ENCODE measurements at places on chromosomes 2 and 18. TPM values are rescaled to one million over a fixed set of nuclear protein-coding genes. Genes with fewer than 3 reads are reported as not detected.

LYPD6B gene
- 10.0 TPM for total RNA-seq

DNA sequence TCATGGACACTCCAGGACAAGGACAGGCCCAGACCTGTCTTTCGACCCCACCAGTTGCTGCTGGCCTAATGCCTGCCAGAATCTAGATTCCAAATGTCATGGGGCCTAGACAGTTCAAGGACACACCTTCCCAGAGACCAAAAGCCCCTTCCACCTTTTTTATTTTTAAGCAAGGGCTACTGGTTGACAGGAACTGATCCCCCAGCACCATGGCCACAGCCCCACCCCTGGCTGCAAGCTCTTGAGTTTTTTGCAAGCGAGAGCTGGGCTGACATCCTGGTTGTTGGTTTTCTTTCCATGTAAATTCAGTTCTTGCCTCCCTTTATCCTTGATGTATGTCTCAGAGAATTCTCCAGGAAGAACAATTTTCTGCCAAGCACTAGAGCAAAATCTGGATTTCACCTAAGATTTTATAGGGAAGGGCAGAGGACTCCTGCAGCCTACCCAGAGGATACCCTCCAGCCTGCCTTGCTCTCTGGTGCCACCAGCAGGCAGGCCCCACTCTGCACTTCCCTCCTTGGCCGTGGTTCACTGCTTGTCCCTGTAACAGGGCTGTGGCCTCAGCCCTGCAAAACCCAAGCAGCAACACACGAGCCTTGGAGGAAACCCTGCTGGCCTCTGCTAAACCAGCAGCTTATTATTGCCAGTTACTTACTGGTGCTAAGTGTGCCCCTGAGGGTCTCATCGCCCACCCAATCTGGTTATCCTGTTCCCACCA, 97.7 kb downstream of the TWIST2 start:
- no peak for DNase-seq
- peaks cover 24% of the 10 kb centered on the region for H3K27me3 ChIP-seq
- no peak overlapping the region for H3K27ac ChIP-seq

CLHC1 gene
- total RNA-seq = 27.1 TPM

GRCh38 chr2:824524-824923, 126.1 kb upstream of the SNTG2 start:
- no peaks in the 10 kb centered on the region for H3K4me1 ChIP-seq
- H3K4me3 ChIP-seq = no peak overlapping the region
- no peak overlapping the region for H3K27ac ChIP-seq

TMSB10 gene
- 1,668 TPM for total RNA-seq

IL36RN gene
- total RNA-seq = 1.0 TPM

UXS1 gene
- total RNA-seq = 61.3 TPM

DNA sequence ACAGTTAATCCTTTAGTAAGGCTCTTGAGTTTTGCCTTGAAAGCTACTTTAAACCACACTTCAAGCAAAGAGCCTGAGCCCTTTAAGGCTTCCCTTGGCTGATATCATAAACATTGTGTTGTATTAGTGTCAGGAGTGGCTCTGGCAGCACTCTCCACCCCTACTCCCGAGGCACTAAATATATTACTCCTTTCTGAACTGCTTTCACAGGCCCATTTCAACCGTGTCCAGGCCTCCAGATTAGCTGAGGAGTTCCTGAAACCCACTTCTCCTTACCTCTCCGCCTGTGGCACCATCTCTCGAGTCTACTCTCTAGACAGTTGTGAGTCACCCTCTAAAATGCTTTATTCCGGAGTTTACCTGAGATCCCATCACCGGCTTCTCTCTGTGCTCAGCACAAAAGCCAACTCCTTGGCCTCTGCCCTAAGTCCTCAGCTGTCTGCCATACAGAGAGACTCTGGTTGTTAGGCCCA, 14.4 kb upstream of the STON1 start:
- no peak overlapping the region for H3K4me3 ChIP-seq
- no peaks in the 10 kb centered on the region for H3K4me1 ChIP-seq
- H3K27ac ChIP-seq = no peak overlapping the region
- no peak for DNase-seq

DNA sequence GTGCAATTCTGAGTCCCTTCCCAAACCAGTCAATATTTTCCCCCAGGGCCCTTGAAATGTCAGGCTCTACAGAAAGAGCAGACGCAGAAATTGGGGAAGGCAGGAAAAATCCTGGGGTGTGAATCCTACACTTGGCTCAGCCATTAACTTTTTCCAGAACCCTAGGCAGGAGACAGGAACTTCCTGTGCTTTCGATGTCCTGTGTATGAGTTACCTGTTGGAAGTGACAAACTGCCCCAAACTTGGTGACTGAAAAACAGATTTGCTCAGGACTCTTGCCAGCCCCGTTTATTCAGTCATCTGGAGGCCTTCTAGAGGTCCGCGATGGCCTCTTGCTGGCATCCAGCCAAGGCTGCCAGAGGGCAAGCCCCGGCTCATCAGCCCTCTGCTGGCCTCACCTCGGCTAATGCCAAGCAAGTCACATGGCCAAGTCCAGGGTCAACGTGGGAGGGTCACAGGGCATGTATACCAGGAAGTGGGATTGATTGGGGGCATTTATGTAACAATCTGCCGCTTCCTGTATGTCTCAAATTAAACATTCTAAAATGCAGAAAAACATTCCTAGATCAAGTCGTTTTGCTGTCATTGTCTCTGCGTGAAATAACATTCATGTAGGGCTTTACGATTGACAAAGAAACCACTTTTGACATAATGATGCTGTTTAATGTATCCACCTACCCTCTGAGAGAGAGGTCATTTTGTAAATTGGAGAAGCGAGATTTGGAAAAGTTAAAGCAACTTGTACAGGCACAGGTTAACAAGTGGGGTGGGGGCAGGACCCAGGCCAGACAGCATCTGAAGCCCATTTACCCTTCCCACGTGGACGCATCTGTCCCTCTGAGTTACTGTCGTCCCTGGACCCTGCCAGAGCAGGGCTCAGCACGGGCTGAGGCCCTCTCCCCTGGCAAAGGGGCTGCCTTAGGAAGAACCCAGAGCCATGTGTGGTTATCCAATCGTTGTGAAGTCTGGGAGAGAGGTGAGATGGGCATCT, 179.4 kb downstream of the INHBB start:
- DNase-seq = peak; percentile 77
- H3K27ac ChIP-seq = no peak overlapping the region
- no peaks in the 10 kb centered on the region for H3K36me3 ChIP-seq
- H3K27me3 ChIP-seq = no peaks in the 10 kb centered on the region
- no peak overlapping the region for H3K4me3 ChIP-seq
- H3K4me1 ChIP-seq = peaks cover 23% of the 10 kb centered on the region

SP140 gene
- 0.58 TPM for total RNA-seq

KCNS3 gene
- 28.8 TPM for total RNA-seq

DNA sequence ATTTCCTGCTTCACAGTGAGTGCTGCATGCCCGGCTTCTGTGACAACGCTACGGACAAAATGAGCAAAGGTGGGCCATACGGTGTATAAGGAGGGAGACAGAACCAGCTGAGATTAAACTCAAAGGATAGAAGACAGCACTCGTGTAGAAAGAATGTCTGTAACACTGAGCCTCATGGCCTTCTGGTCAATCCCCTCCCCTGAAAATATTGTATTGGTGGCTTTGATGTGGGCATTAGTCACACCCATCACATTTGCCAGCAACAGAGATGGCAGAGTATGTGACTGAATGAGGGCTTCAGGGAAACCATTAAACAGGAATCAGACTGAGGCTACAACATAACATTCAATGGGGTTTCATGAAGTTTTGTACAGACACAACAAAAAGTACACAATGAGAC, 287.8 kb upstream of the CCDC68 start:
- H3K27ac ChIP-seq = no peak overlapping the region
- no peaks in the 10 kb centered on the region for H3K4me1 ChIP-seq
- H3K36me3 ChIP-seq = no peaks in the 10 kb centered on the region
- no peak overlapping the region for H3K4me3 ChIP-seq
- no peaks in the 10 kb centered on the region for H3K27me3 ChIP-seq

RNU2-63P gene
- 3.9 TPM for total RNA-seq

DNA sequence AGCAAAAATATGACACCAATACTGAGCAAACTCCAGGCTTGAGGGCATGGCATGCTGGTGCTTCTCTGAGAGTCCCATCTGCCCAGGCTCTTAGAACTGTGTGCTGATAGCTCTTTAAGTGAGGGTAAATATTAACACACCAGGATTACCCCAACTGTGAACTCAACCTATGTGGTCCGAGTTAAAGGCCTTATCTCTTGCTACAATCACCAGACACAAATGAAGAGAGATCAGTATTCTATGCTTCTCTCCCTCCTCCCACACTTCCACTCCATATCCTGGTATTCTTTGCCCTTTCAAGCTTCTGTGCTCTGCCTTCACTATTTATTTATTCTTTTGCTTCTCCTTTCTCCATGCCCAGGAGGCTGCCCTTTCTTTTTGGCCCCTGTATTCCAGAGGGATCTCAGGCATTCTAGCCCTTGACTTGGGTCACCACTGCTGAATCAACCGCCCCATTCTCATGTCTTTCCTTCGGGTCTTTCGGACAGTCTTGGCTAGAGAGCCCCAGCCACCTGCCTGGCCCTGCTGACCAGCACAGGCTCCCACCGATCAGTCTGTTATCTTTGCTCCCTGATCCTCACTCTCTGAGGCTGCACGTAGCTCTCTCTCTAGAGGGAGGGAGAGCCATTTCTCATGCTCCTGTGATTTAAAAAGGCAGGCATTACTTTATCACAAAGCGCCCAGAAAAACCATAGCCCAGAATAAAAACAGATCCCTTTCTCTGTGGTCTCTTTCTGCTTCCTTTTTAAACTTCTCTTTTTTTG, 17.2 kb upstream of the HK2 start:
- DNase-seq = no peak
- no peak overlapping the region for H3K4me3 ChIP-seq
- no peaks in the 10 kb centered on the region for H3K4me1 ChIP-seq
- no peak overlapping the region for H3K27ac ChIP-seq
- no peaks in the 10 kb centered on the region for H3K36me3 ChIP-seq

ABCB11 gene
- not detected for total RNA-seq

POTEC gene
- total RNA-seq = not detected

- no peaks in the 10 kb centered on the region for H3K27me3 ChIP-seq
- no peak overlapping the region for H3K27ac ChIP-seq
- H3K36me3 ChIP-seq = no peaks in the 10 kb centered on the region
- DNase-seq = no peak
- no peak overlapping the region for H3K4me3 ChIP-seq
- H3K4me1 ChIP-seq = no peaks in the 10 kb centered on the region
These were observed 308.5 kb downstream of the GBX2 start for GRCh38 chr2:235859651-235860050.

DNA sequence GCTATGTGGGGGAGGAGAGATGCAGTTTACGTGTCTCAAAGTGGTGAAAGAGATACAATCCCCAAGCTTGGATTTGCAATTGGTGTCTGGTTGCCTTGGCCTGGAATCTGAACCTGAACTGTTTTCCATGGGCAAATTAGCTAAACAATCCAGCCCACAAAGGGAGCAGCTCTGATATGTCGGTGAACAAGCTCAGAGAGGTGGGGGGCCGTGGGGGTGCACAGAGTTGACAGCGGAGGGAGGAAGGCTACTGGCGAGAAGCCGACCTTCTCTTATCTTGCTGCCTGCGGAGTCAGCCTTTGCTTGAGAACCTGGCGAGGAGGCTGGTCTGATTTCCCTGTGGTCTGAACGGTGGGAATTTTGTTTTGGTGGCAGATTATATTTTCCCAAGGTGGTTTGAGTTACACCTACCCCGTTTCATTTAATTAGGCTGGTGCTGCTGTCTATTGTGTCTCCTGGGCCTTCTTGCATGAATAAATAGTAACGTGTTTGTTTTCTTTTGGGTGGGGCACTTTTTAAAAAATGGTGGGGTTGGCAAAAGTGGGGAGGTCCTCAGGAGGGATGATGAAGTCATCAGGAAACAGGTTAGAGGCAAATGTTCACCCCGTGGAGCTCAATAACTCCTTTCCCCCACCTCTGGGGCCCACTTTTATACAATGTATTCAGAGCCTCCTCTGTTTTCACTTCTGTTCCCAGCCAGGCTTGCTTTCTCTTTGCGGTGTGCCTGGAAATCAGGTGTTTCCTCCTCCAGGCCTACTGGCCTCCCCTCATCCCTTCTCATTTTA, 80.9 kb upstream of the IGFBP5 start:
- no peaks in the 10 kb centered on the region for H3K27me3 ChIP-seq
- H3K4me1 ChIP-seq = peaks cover 13% of the 10 kb centered on the region
- no peak overlapping the region for H3K4me3 ChIP-seq

DNA sequence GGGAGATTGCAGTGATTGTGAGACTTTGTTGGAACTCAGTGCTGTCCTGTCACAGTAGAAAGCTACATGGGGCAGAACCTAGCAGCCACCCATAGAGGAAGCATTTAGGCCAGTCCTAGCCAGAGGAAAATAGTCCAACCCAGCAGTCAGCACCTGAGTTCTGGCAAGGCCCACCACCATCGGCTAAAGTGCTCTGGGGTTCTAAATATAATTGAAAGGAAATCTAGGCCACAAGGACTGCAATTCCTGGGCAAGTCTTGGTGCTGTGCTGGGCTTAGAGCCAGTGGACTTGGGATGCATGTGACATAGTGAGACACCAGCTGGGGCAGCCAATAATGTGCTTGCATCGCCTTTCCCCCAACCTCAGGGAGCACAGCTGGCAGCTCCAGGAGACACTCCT, 28.9 kb upstream of the ACTR2 start:
- H3K36me3 ChIP-seq = no peaks in the 10 kb centered on the region
- no peak for DNase-seq
- no peak overlapping the region for H3K4me3 ChIP-seq
- H3K4me1 ChIP-seq = no peaks in the 10 kb centered on the region

GRCh38 chr2:73907840-73908452, 15.1 kb downstream of the ACTG2 start:
- H3K27ac ChIP-seq = no peak overlapping the region
- no peaks in the 10 kb centered on the region for H3K27me3 ChIP-seq
- peak; percentile 49 for DNase-seq

GRCh38 chr2:20186078-20186854, 38.7 kb downstream of the SDC1 start:
- peaks cover 59% of the 10 kb centered on the region for H3K4me1 ChIP-seq
- H3K27me3 ChIP-seq = no peaks in the 10 kb centered on the region
- H3K36me3 ChIP-seq = no peaks in the 10 kb centered on the region
- H3K27ac ChIP-seq = peak overlapping the region; percentile 92
- peak; percentile 74 for DNase-seq

- no peaks in the 10 kb centered on the region for H3K27me3 ChIP-seq
- no peaks in the 10 kb centered on the region for H3K4me1 ChIP-seq
- no peak overlapping the region for H3K4me3 ChIP-seq
- H3K36me3 ChIP-seq = no peaks in the 10 kb centered on the region
- no peak overlapping the region for H3K27ac ChIP-seq
- DNase-seq = no peak
These were observed 118.5 kb upstream of the COL5A2 start for GRCh38 chr2:189298038-189298437.

MYL1 gene
- not detected for total RNA-seq

- H3K4me1 ChIP-seq = no peaks in the 10 kb centered on the region
- no peak overlapping the region for H3K27ac ChIP-seq
- no peaks in the 10 kb centered on the region for H3K36me3 ChIP-seq
These were observed 734.0 kb upstream of the GCFC2 start for GRCh38 chr2:76444732-76445131.

GRCh38 chr2:54512663-54513362, 56.7 kb downstream of the SPTBN1 start:
- no peaks in the 10 kb centered on the region for H3K27me3 ChIP-seq
- no peaks in the 10 kb centered on the region for H3K36me3 ChIP-seq
- no peaks in the 10 kb centered on the region for H3K4me1 ChIP-seq

MCM6 gene
- total RNA-seq = 33.1 TPM

GRCh38 chr2:37568565-37568964, 102.9 kb downstream of the CDC42EP3 start:
- H3K27me3 ChIP-seq = no peaks in the 10 kb centered on the region
- no peak overlapping the region for H3K4me3 ChIP-seq
- H3K27ac ChIP-seq = no peak overlapping the region
- no peak for DNase-seq

Data from PC-9 (cell line).